ENCODE measurements at places on chromosomes 16 and 17.

DNA sequence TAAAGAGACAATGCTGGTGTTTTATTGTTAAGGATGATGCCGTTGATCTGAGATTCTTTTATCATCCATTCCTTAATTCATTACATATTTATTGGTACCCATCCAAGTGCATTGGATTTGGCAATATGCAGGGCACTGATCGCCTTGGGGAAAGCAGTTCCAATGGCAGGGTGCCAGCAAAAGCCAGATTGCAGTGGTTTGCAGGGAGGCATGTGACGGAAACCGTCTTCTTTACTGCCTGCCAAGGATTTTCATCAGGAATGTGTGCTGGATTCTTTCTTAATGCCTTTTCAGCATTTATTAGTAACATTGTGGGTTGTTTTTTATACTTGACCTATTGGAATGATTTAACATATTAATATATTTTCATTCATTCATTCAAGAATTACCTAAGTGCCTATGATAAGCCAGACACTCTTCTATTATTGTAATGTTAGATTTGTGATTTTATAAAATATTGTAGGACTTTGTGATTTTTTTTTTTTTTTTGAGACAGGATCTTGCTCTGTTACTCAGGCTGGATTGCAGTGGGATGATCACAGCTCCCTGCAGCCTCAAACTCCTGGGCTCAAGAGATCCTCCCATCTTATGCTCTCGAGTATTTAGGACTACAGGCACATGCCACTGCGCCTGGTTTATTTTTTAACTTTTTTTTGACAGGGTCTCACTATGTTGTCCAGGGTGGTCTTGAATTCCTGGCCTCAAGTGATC, 93.4 kb upstream of the TNRC6A start:
- no peak for DNase-seq

- DNase-seq = peak; percentile 5
Observed at GRCh38 chr17:1561420-1562175, 994 bp downstream of the PITPNA start.

GRCh38 chr17:67171560-67171959, 73.4 kb downstream of the HELZ start:
- no peak for DNase-seq

DNA sequence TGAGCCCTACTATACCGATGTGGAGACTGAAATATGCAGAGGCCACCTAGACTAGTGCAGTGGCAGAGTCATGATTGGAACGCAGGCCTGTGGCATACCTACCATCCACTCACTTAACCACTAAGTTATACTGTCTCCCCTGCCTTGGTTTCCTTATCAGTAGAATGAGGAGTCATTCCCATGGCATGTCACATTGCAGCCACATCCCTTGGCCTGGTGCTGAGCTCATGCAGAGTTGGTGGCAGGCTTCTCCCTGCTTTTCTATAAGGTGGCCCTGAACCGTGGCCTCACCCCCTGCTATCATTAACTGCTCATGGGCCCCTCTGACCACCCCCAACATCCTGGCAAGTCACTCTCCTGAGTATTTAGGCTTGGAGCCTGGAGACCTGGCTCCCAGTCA, 212.5 kb downstream of the KATNIP start:
- no peak for DNase-seq

DNA sequence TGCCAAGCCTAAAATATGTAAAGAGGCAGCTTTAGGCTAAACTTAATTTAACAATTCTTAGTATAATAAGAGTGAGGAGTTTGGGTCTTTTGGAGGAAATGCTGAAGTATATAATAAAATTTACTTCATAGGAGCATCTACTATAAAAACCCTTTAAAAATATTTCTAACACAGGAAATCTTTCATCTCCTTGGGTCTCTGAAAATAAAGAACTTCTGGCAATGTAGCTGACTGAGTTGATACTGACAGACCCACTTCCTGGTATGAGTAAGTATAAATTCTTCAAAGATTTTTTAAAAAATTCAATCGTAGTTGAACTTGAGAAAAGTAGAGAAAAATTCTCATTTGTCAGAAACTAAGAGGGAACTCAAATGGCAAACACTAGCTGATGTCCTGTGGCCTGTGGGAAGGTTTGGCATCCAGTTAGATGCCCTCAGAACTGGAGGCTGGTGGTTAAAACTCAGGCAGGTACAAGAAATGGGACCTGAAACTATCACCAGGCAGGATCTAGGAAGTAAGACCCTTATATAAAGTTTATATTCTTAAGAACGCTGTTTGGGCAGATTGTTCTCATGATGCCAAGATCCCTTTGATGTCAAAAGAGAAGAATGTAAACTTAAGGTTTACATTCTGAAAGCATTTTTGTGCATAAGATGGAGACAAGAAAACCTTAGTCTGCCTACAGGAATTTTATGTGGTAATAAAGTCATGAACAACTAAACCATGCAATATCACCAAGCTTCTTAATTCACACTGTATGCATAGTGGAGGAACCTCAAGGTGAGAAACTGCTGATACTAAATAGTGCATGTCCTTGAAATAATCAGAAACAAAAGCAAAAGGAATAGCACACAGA, 6.2 kb downstream of the KRTAP4-6 start:
- DNase-seq = no peak

DNA sequence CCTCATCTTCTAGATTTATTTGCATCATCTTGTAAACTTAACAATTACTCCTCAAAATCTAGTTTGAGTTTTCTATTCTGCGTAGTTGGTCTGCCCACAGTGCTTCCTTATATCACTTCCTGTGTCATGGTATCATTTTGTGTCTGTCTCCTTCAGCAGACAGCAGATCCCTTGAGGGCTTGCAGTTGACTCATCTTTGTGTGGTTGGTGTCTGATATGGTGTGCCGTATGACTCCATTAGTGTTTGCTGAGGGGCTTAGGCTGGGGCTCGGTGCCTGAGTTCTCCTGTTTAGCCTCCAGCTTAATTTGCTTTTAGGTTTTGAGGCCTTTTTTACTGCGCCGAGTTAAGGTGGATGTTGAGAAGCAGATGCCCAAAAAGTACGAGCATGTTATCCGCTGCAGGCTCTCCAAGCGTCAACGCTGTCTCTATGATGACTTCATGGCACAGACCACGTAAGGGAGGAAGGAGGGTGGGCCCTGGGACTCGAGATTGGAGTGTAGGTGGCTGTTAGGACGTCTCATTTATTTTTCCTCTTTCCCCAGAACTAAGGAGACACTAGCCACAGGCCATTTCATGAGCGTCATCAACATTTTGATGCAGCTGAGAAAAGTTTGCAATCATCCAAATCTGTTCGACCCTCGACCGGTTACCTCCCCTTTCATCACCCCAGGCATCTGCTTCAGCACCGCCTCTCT, 16.9 kb downstream of the SRCAP start:
- DNase-seq = peak; percentile 15

DNA sequence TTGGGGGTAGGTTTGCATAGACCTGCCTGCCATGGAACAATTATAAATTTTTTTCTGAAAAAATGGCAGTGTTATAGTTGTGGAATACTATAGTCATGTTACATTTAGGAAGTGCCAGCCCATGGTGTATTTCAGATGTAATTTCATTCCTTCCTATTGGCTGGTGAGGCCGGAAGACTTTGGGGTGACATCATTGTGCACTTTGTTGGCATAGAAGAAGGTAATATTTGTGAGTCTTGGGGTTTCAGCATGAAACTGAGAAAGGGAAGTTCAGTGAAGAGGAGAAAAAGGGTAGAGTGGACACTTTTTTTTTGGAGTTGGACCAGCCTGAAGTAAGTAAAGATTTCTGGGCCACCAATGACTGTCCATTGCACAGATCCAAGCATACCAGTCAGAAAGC, 16.0 kb upstream of the HEATR6 start:
- no peak for DNase-seq

GRCh38 chr16:30979170-30980022, 5.6 kb upstream of the HSD3B7 start:
- no peak for DNase-seq

DNA sequence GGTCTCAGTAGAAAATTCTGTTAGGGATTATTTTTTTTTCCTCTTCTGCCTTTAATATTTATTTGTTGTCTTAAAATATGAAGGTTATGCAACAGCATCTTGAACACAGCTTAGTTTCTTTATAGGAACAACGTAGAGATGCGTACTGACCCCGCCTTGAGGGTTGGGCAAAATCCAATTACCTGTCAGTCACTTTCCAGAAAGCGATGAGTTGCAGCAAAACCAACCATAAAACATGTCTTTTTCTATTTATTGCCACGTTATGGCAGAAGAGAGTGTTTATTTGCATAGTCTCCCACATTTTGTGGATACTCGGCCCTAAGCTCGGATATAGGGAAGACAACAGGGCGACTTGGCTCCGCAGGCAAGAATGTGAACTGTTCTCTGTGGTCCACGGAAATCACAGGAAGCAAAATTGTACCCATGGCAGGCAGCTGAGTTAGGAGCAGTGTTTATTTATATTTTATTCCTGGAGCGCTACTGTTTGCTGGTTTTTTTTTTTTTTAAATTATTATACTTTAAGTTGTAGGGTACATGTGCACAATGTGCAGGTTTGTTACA, 44.3 kb upstream of the CACNG5 start:
- no peak for DNase-seq

GRCh38 chr16:70429888-70430666, 8.8 kb downstream of the ST3GAL2 start:
- no peak for DNase-seq

GRCh38 chr17:55620945-55621344, 101.7 kb downstream of the TMEM100 start:
- DNase-seq = no peak

DNA sequence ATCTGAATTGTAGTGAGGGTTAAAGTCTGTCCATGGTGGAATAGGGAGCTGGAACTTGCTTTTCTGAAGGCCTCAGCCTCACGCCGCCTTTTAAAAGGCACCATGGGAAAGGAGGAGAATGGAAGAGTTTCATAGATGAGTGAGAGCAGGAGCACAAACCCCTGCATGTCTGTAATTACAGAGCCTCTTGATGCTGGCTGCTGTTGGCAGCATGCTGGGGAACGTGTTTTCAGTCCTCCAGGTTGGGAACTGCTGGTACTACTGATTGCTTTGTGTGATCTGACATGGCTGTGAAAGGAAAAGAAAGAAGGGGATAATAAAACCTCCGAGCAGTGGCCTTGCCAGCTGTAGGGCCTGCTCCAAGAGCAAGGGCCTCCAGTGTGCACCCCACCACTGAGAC, 16.8 kb upstream of the DYNLL2 start:
- DNase-seq = no peak

DNA sequence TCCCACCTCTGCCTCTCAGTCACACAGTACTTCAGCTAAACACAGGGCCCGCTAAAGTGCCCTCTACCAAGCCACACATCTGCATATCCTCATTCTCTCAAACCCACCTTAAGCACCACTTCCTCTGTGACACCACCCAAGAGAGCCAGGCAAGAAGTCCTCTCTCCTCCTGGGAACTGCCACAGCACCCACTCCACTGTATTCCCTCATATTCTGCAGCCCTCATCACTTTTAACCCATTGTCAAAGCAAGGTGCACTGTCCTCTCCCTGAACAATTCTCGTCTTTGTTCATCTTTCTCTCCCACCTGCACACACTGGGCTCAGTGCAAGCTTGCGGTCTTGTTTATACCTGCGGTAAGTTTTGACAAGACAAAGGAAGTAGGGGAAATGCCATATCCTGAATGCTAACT, 13.6 kb downstream of the CHD9 start:
- no peak for DNase-seq

GRCh38 chr17:1766382-1767135, 4.7 kb downstream of the SERPINF1 start:
- no peak for DNase-seq

GRCh38 chr17:73210002-73210678, 17.3 kb downstream of the COG1 start:
- DNase-seq = no peak

DNA sequence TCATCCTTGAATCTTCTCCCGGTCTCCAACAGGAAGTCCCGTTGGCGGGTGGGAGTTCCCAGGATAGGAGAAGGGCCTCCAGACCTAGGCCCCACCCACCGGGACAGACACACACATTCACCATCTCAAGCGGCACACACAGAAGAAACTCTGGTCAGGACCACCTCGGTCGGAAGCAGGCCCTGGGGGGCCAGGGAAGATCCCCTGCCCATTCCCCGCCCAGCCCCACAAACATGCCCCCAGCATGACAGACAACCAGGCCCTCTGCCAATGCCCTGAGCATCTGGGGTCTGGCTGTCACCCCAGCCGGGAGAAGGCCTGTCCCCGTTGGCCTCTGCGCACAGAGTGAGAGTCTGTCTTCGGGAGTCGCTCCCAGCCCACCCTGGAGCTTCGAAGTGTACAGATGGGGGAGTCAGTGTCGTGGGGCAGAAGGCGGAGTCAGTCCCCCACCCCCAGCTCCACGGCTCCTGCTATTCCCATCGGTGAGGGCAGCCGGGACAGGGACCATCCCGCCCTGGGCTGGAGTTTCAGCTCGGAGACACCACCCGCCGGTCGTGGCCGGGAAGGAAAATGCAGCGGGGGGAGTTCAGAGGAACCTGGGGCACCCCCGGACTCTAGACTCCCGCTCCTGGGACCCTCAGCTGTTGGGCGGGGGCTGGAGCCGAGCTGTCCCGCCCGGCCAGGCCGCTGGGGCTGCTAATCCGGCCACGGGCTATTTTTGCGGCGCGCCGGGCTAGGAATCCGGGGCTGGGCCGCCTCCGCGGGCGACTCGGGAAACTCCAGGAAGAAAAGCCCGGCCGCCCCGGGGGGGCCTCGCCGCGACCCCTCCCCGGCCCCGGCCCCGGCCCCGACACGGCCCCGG, 660 bp downstream of the RHBDF1 start:
- no peak for DNase-seq

- DNase-seq = peak; percentile 35
Observed at GRCh38 chr17:48577946-48578615, at the start of gene HOXB4. HOXB4 (minus strand) TSS chr17:48578350; CDS start chr17:48578319, 31 bp downstream.

DNA sequence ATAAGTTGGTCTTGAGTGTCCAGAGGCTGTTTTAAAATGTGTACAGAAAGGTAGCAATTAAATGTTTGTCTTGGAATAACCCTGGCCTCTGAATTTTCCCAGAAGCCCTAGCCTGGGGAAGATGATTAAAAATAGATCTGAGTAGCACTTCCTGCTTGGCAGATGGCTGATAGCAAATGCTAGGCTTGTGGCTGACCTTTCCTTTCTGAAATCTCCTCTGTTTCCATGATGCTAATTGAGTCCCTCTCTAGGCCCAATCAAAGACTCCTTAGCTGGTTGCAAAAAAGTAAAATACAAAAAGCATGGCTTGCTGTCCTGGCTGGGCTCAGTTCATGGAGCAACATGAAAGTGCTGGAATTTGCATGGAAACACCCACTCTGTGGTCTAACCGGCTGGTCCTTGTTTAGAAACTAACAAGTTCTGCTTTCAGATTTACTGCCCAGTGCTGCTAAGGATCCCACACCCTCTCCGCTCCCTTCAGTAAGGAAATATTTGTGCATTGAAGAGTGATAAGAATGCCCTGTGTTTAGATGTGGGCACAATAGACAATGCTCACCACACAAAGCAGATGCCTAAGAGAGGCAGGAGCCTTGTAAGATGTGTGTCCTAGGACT, 40.8 kb downstream of the YPEL2 start:
- no peak for DNase-seq

Data from stimulated activated CD8-positive, alpha-beta memory T cell treated with anti-CD3 and anti-CD28 coated beads, Interleukin-2, amount 100 ng/mL, for 1 hour (primary cell).